ENCODE measurements at places on chromosomes 12 and 14.
A peak's percentile ranks its signal among the peaks of the same experiment; 100 is the strongest.

- DNase-seq = peak; percentile 90
Observed at GRCh38 chr12:85275374-85275773, 4.6 kb upstream of the ALX1 start.

- DNase-seq = no peak
Observed at GRCh38 chr12:57330992-57331391, 80.0 kb upstream of the STAC3 start.

- no peak for DNase-seq
Observed at GRCh38 chr12:26335651-26336050, 140.3 kb downstream of the SSPN start.

- DNase-seq = no peak
Observed at GRCh38 chr12:69898236-69898635, 73.2 kb downstream of the MYRFL start.

DNA sequence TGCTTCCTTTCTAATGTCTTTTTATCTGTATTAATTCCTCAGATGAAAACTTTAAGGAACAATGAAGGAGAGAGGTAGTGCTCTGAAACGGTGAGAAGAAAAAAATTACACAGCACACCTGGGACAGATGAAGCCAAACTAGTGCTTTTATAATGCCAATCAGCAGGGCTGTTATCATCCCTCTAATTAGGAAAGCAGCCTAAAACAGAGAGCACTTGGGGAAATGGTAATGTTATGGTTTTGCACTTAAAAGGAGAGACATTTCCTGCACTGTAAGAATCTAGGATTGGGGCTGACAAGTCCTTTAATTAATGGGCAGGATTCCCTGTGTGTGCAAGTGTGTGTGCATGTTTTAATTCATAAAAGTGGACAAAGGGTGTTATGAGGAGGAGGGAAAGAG, 4.8 kb upstream of the LMO3 start:
- DNase-seq = no peak

- no peak for DNase-seq
Observed at GRCh38 chr14:101620821-101621785, 59.8 kb downstream of the DIO3 start.

DNA sequence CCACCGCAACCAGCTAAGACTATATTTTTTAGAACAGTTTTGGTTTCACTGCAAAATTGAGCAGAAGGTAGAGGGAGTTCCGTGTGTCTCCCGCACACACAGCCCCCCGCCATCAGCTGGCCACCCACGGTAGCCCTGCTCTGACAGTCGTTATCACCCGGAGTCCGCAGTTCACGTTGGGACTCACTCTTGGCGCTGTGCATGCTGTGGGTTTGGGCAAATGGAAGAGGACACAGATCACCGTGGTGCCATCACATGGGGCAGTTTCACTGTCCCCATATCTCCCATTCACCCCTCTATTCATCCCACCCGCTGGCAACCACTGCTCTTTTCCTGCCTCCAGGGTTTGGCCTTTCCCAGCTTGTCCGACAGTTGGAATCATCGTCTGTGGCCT, 31.8 kb upstream of the ULK1 start:
- no peak for DNase-seq

DNA sequence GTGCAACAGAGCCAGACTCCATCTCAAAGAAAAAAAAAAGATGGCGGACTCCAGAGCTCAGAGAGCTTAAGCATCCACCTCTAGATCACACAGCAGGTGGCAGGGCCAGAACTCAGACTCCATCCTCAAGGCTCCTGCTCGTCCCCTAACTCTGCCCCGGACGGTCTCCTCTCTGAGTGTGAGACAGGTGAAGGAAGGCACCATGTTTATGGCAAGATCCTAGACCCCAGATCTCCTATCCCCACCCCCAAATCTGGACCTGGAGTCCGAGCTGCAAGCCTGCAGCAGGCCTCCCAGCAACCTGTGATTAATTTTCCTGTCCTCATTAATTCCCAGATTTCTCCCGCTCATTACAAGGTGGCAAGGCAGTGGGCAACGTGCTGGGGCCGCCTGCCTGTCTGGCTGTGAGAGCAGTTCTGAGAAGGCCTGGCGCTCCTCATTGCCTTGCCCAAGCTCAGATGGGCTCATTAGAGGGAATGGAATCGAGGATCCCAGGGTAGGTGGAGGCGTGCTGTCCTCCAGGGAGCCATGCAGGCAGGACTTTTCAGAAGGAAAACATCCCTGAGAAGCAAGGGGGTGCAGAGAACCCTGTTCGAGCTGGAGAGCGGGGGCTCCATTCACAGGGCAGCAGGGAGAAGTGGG, 296.6 kb upstream of the RTL1 start:
- DNase-seq = no peak

DNA sequence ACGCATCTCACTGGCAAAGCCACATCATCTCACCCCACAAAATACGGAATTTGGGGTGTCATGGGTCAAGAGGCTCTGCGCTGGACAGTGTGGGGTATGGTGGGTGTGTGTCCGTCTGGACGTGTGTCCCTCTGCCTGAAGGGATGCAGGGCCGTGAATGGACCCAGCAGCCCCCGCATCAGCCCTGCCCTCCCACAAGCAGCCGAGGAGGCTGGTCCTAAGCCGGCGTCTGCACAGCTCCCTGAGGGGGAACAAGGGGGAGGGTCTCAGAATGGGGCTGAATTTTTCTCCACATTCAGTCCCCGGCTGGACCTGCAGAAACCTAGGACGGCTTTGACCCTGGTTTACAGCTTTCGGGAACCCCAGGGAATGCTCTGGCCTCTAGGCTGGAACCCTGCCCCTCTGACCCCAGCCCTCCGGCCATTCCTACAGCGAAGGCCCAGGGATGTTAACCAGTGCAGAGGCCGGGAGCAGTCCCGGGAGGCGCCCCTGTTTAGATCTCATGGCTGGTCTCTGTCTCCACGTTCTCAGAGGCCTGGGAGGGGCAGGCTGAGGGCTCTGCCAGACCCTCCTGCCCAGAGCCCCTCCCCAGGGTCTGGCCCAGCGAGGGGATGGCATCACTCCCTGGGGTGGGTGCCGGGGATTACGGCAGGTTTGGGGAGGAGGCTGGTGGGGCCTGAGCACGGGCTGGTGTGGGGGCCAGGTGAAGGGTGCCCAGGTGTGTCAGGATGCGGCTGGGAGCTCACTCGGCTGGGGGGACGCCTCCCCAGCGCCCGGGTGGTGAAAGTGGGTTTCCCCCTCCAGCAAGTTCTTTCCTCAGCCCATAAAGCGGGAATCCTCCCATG, 156.5 kb upstream of the C14orf180 start:
- DNase-seq = no peak

GRCh38 chr12:113048716-113049127, 7.8 kb upstream of the DTX1 start:
- DNase-seq = peak; percentile 83
